Stimulated activated CD4-positive, alpha-beta T cell treated with anti-CD3 and anti-CD28 coated beads, TNF-alpha, amount 100 ng/mL, for 1 hour (primary cell): ENCODE measurements at places on chromosomes 12 and 14.

DNA sequence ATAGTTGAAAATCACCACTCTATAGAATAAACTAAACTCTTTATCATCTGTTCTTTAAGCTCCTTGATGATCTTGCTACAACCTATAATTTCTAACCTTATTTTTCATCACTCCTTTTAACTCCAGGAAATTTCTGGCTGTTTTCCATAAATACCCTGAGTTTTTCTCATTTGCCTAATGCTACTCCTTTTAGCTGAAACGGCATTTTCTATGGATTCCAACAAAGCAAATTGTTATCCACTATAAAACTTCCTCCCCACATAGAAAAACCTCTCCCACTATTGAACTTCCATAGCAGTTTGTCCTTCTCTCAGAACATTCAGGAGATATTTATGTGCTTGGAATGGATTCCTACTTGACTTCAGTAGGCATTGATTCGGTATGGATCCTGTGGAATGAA is 122.8 kb downstream of the SLC41A2 start:
- no peak for DNase-seq

DNA sequence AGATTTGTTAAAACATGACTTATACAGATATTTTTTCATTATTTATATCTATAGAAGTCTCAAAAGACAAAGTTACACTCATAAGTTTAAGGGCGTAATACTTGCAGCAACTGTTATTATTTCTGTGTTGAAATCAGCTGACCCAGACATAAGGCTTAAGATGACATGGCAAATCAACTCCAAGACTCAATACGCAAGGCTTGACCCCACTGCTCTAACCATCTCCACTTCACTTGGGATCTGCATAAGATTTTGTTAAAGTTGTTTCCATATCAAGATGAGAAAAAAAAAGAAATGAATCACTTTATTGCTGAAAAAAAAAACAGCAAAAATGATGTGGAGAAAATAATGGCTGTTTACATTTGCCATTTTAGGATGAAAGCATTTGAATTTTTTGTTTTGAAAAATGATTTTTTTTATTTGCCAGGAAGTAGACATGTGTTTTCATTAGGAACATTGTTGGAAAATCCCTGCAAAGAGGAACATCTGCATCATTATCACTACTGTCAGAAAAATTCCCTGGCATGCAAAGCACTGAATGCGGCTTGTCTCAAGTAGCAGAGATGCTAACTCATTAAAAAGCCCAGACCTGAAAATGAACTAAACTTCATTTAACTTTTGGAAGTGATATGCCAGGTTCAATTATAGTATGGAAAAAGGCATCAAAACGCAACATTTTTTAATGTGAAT is 73.5 kb downstream of the LIN7A start:
- no peak for DNase-seq

- DNase-seq: no peak
These were observed 236.4 kb downstream of the VRK1 start for GRCh38 chr14:97033556-97034081.

- DNase-seq: no peak
These were observed 16.7 kb upstream of the LYZ start for GRCh38 chr12:69331519-69331908.

GRCh38 chr12:107478881-107479280 is 206.7 kb upstream of the PWP1 start:
- DNase-seq: no peak

GRCh38 chr12:119692997-119693396 is 25.1 kb downstream of the PRKAB1 start:
- no peak for DNase-seq

DNA sequence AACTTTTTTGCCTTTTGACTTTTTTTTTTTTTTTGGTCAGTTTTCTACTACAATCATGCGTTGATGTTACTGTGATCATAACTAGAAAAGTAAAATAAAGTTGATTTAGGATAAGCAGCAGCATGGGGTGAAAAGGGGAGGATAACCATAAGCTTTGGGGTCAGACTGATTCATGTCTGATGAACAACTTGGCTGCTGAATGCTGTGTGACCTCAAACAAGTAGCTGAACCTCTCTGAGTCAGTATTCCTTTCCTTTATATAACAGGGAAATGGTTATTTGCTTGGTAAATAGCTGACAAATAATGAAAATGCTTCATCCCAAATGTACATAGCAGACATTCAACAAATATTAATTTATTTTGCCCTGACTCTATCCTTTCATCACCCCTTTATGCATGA is 413.0 kb downstream of the VRK1 start:
- DNase-seq: no peak

- DNase-seq: no peak
These were observed 90.2 kb downstream of the NTN4 start for GRCh38 chr12:95700316-95700785.

DNA sequence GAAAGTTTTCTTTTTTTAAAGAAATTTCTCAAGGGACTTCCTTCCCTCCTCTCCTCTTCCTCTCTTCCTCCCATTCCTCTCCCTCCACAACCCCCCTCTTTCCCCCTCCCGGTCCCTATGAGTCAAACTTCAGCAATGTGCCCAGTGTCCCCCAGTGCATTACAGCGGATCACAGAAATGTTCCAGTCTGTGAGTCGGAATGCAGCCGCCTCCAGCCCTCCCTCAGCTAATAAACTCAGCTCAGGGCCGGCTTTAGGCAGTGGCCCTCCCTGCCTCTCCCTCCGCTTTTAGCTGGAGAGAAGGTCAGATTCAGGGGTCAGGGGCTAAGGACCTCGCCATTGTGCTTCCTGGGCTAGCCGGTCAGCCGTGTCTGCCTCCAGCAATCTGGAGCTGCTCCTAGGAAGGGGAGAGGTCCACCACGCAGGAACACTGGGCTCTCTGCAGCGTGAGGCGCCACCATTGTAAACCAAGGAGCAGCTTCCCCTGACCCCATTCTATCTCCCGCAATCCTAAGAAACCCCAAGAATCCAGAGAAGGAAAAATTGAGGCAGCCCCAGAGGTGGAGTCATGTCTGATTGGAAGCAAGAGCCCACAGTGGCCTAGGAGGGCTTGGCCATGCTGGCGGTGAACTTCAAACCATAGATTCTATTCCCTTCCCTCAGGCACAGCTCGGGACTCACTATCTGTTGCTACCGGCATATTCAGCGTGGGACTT is 1.1 kb upstream of the HDAC7 start:
- no peak for DNase-seq

GRCh38 chr12:65318186-65318685 is 39.8 kb downstream of the MSRB3 start:
- no peak for DNase-seq

DNA sequence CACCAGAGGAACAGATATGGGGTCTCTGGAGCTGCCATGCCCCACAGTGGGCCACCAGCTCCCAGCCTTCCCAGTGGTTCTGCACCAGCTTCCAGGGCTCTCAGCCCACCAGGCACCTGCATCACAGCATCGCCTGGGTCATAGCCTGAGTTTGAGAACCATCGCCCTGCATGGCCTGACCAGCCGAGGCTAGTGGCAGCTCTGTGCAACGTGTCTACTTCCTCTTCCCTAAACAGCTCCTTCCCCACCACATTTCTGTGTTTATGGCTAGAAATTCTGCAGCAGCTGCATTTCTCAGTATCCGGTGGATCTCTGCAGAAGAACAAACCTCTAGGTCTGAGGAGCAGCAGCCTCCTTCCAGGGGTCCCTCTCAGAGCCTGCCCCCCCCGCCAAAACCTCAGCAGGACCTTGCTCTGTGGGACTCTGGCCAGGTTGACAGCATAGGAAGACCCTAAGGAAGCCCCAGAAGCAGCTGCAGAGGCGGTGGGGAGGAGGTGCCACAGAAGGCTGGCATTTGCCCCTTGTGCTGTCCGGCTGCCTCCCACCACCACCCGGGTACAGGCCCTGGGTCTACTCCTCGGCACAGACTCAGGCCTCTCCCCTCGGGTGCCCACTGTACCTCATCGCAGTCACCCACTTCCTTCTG is 47.7 kb downstream of the PSMA6 start:
- no peak for DNase-seq

DNA sequence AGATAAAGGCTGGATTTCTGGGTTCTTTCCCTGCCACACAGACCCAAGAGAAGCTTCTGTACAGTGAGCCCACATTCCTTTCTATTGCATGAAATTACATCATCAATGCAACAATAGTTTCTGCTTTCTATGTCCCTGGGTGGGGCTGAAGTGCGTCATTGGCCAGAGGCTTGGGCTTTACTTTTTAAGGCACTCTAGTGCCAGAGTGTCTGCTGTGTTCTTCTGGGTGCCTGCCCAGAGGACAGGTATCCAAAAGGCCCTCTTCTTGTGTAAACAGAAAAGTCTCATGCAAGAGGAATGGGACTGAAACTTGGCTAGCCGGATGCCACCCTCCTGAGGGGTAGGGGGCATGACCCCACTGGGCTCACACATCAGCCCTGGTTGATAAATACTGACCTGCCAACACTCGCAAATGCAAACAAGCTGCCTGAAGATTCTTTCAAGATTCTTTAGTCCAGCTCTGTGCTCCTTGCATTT is 5.9 kb downstream of the KRT86 start:
- no peak for DNase-seq

- no peak for DNase-seq
These were observed 141.8 kb upstream of the RASSF8 start for GRCh38 chr12:25816637-25817036.

- DNase-seq: no peak
These were observed 20.1 kb upstream of the EIF2B2 start for GRCh38 chr14:74982661-74983060.

DNA sequence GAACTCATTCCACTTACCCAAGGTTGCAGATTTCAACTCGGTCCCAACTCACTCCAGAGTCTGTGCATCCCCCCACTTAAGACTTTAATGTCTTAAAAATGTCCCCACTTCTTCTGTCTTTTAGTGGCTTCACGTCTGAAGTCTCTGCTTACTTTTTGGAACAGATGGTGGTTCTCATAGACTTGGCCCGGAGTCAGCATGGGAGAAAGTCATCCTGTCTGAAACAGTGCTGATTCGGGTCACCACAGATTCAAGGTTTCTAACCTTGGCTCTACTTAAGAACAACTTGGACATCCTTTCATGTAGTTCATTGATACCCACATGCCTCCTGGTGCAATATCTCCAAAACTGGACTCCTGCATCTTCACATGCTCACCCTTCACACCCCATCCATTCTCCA is 26.0 kb downstream of the CHST11 start:
- no peak for DNase-seq

GRCh38 chr12:16238661-16239060 is 38.8 kb downstream of the SLC15A5 start:
- DNase-seq: no peak

DNA sequence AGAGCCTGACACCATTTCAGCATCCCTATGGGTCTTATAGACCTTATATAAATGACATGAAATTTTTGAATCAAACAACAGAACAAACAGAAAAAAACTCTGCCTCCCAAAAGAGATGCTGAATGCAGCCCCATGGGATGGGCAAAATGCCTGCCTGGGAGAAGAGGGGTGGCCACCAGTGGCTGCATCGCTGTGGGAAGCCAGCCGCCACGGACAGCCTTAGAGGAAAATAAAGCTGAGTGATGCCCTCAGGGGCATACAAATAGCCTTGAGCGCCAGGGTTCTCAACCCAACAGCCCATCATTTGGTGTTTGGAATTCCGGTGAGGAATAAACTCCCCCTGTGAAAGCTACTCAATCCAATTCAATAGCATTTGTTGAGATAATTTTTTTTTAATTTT is 22.9 kb downstream of the SYNE3 start:
- DNase-seq: no peak

- DNase-seq: no peak
These were observed 15.9 kb downstream of the PACS2 start for GRCh38 chr14:105330491-105330895.

GRCh38 chr14:30211326-30211725 is 283.7 kb upstream of the PRKD1 start:
- no peak for DNase-seq

- DNase-seq: no peak
These were observed 68.1 kb downstream of the FSCB start for GRCh38 chr14:44438936-44439335.
